ENCODE measurements at places on chromosomes 1 and 21.

- DNase-seq, result no peak
Measured at GRCh38 chr1:106924360-106924759, 132.1 kb upstream of the PRMT6 start.

DNA sequence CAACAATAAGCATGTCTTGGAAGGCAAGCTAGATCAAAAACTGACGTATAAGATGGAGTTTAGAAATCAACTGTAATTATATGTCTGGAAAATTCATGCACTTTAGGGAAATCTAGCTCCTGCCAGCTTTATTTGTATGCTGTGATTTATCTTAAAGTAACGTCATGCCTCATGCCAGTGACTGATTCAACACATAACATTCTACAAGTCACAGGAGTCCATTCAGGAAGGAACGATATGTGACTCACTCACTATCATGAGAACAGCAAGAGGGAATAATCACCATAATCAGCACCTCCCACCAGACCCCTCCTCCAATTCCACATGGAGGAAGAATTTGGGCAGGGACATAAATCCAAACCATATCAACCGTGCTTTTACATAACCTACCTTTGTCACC lies 682.4 kb upstream of the ADAMTS5 start:
- no peak for DNase-seq

- DNase-seq, result peak; percentile 26
Measured at GRCh38 chr1:34163792-34164731, 968 bp downstream of the CSMD2 start.

DNA sequence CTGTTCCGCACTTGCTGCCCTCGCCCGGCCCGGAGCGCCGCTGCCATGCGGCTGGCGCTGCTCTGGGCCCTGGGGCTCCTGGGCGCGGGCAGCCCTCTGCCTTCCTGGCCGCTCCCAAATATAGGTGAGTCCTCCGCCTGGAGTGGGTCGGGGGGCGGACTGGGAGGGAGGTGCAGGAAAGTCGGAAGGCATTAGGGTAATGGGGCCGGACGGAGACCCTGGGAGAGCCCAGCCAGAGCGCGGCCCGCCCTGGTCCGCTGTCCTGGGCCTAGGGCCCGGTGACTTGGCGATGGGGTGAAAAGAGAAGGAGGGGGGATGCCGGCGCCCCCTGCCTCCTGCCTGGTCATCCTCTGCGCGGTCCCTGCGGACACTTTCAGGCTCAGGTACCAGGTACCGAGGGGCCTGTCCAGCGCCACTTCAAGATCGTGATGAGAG lies 243 bp downstream of the ADAM15 start:
- no peak for DNase-seq

GRCh38 chr1:94142022-94142421 lies 21.1 kb upstream of the ABCA4 start:
- DNase-seq, result no peak

- no peak for DNase-seq
Measured at GRCh38 chr1:243708210-243708609, 141.8 kb downstream of the AKT3 start.

- DNase-seq, result no peak
Measured at GRCh38 chr1:119774746-119775490, 6.2 kb upstream of the HMGCS2 start.

DNA sequence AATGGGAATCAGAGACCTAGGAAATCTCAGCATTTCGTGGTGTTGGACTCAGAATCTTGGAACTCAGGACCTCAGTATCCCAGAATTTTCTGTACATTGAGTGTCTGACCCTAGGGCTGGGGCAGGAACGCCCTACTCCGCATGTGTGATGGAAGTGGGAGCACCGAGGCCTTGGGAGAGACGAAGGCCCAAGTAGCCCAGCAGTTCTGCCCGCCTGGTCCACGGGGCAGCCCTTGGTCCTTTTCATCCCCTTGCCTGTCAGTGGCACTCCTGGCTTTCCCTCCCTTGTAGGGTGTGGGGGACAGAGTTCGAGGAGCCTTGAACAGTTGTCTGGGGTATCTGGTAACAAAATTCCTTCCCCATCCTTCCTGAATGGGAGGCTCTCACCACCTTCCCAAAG lies 10.2 kb downstream of the A3GALT2 start:
- DNase-seq, result no peak

DNA sequence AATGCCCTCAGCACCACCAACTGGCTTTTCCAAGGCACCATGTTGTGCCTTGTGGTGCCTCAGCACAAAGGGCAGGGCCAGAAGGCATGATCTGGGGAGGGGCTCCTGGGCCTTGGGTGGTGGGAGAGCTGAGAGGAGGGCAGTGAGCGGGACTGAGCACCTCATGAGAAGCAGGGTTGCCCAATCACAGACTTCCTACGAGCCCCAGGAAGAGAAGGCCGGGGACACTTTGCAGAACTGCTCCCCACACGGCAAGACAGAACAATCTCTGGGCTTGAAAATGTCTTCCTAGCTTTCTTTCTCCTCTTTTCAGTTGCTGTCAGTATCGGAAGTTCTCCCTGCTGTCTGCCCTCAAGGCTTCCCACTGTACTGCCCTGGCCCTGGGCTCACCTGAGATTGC lies 6.8 kb downstream of the KCNJ10 start:
- no peak for DNase-seq

GRCh38 chr1:183590244-183591191 lies at the start of gene NCF2:
Gene NCF2, minus strand, starts transcription at chr1:183590459. Its CDS starts 130 bp downstream, at chr1:183590329.
- DNase-seq, result peak; percentile 83

DNA sequence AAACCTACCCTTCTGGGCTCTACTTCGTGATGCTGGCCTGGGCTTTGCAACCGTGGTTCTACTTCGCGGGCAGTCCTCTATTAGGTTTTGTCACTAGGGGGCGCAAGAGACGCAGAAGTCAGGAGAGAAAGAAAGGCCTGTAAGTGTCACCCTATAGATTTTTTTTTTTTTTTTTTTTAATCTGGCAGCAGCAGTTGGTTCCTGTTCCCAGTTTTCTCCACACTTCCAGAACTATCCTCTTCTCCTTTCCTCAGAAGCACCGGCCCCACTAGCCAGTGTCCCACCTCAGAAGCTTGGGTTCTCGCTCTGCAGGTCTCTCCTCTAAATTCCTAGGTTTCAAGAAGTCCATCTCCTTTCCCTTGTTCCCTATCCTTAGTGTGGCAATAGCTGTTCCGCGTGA lies 9.1 kb upstream of the LCE2D start:
- DNase-seq, result peak; percentile 49

DNA sequence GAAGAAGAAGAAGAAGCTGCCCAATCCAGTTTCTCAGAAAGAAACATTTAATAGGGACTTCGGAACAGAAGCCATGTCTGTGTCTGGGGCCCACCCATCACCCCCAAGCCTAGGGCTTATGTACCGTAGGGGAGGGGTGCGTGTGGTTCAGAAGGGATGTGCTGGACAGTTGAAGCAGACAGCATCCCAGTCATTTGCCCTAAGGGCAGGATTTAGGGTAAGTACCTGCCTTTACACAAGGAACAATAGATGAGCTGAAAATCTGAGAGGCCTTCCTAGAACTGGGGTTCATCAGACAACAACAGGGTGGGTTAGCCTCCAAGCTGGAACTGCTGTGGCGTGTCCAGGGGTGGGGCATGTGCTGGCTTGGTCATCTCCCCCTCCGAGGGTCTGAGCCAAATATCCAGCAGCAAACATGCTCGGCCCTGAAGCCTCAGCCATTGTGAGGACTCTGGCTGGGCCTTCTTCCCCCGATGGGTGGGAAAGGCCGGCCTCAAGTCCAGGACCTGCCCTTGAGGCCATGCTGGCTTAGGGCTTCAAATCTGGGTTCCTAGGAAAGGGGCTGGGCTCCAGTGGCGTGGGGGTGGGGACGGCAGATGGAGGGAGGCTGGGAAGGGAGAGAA lies 12.1 kb downstream of the CSTB start:
- DNase-seq, result no peak

- no peak for DNase-seq
Measured at GRCh38 chr1:244314921-244315559, 136.7 kb downstream of the ADSS2 start.

- DNase-seq, result no peak
Measured at GRCh38 chr1:14732728-14733047, 134.2 kb downstream of the KAZN start.

GRCh38 chr1:4071653-4072052 lies 171.6 kb upstream of the C1orf174 start:
- DNase-seq, result no peak

GRCh38 chr1:3807769-3808168 lies 11.5 kb upstream of the LRRC47 start:
- no peak for DNase-seq

DNA sequence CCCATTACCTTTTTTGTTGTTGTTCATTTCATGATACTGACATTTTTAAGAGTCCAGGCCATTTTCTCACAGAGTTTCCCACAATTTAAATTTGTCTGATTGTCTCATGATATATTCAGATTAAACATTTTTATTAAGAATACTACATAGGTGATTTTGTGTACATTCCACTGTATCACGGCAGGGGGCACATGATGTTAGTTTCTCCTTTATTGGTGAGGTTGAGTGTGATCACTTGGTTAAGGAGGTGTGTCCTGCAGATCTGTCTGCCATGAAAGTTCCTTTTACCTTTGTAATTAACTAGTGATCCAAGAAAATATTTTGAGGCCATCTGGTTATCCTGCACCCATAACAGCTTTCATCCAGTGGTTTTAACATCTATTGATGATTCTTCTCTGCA lies 11.8 kb downstream of the RTCA start:
- no peak for DNase-seq

- DNase-seq, result peak; percentile 45
Measured at GRCh38 chr1:62144238-62144831, 50.3 kb upstream of the L1TD1 start.

DNA sequence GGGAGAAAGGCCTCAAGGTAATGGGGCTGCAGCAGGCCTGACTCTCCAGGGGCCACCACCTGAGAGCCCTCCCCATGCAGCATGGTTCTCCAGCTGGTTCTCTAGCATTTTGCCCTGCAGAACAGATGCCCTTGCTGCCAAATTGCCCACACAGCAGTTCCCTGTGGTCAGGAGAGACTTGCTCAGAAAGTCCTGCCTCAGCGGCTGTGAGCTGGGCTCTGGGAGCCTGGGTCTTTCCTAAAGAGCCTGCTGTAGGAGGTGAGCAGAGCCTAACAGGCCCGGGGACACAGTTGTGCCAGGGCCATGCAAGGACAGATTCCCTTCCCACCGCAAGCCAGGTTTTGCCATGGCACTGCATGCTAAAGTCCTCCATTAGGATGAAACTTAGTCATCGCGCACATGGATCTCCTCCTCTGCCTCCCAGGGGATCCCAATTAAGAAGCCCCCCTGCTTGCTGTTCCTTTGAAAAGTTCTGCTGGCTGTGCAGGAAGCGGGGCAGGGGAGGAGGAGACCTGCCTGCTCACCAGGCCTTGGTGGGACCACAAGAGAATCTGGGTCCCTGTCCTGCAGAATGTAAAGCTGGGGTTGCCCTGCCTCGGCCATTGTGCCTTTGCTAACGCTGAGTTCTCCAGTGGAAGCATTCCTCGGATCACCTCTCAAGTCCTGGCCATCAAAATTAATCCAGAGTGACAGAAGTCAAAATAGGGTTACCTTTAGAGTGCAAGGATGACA lies 21.4 kb downstream of the TEX35 start:
- DNase-seq, result no peak

- DNase-seq, result no peak
Measured at GRCh38 chr1:94000510-94001282, 91.5 kb upstream of the GCLM start.

DNA sequence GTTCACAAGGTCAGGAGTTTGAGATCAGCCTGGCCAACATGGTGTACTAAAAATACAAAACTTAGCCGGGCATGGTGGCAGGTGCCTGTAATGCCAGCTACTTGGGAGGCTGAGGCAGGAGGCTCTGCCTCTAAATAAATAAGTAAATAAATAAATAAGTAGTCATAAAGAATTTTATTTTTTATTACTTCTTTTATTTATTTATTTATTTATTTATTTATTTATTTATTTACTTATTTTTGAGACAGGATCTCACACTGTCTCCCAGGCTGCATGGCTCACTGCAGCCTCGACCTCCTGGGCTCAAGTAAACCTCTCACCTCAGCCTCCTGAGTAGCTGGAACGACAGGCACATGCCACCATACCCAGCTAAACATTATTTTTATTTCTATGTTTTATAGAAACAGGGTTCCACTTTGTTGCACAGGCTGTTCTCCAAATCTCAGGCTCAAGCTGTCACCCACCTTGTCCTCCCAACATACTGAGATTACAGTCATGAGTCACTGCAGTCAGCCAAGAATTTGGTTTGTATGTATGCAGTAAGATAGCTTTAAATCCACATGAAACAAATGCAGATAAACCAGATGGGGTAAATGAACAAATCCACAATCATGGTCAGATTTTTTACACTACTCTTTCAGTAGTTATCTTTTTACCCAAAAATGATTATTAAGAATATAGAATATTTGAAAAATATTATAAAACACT lies 523.3 kb upstream of the RGS18 start:
- no peak for DNase-seq

GRCh38 chr1:169571450-169571849 lies 14.8 kb downstream of the F5 start:
- no peak for DNase-seq

- DNase-seq, result no peak
Measured at GRCh38 chr1:211783897-211784296, 46.7 kb downstream of the LPGAT1 start.

DNA sequence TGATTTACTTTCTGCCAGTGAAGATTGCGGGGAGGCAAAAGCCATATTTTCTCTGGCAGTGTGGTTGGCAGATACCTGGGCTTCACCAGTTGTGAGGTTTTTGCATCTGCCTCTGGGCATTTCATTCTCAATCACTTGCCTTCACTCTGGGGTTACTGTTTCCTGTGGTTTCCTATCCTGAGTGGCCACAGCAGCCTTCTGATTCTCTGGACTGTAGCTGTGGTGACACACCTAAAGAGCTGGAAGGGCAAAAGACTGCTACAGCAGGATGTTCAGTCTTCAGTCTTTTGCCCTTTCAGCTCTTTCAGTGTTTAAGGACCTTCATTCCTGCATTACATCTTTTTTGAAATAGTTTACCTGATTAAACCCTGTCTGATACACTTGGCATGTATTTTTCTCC lies 50.5 kb upstream of the GPR52 start:
- no peak for DNase-seq

- DNase-seq, result no peak
Measured at GRCh38 chr1:21497466-21498061, 11.7 kb upstream of the ALPL start.

GRCh38 chr1:241286486-241286885 lies 70.5 kb downstream of the RGS7 start:
- no peak for DNase-seq

DNA sequence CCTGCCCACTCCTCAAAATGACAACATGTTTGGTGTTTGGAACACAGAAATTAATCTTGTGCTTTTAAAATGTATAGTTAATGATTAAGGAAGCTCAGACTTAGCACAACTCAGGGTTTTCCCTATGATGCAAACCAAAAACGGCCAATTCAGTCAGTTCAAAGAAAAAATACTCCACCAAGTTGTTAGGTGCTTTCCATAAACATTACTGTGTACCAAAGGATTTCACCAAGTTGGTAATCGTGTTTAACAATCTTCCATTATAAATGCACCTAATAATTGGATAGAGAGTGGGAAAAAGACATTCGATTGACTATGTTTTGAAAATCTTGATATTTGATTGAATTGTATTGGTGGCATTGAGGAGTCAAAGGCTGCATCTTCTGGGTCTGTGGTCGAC lies 33.3 kb upstream of the DUSP10 start:
- no peak for DNase-seq
